ENCODE measurements at places on chromosomes 6 and 20.

DNA sequence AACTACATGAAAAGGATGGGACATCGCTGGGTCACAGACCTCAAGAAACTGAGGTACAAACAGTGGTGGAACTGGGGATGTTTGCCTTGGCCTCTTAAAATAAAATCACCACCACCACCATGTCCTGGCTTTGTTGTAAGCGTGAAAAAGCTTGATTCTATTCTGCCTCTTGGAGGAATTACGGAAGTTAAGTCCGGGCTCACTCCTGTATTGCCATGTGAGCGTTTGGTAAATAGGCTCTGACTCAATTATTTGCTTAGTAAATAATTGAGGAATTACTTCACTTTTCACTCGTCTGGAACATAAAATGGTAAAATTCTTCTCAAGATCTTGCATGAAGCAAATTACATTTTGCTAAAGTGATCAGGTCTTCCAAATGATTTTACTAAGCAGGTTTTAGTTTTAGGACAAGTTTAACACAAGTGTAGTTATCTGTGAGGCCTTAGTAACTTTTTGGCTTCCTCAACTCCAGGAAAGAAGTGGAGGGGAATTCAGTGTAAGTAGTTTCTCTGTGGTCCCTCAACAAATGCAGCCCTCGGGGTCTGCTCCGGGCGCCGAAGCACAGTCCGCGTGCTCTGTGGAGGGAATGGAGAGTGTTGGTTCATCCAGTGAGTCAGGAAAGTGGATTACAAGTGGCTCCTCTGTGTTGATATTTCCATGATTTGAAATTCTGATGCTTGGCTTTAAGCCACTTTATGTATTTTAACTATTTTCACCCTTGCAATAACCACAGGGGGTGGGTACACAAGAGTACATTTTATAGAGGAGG, 23.8 kb downstream of the IYD start:
- no peak for DNase-seq

DNA sequence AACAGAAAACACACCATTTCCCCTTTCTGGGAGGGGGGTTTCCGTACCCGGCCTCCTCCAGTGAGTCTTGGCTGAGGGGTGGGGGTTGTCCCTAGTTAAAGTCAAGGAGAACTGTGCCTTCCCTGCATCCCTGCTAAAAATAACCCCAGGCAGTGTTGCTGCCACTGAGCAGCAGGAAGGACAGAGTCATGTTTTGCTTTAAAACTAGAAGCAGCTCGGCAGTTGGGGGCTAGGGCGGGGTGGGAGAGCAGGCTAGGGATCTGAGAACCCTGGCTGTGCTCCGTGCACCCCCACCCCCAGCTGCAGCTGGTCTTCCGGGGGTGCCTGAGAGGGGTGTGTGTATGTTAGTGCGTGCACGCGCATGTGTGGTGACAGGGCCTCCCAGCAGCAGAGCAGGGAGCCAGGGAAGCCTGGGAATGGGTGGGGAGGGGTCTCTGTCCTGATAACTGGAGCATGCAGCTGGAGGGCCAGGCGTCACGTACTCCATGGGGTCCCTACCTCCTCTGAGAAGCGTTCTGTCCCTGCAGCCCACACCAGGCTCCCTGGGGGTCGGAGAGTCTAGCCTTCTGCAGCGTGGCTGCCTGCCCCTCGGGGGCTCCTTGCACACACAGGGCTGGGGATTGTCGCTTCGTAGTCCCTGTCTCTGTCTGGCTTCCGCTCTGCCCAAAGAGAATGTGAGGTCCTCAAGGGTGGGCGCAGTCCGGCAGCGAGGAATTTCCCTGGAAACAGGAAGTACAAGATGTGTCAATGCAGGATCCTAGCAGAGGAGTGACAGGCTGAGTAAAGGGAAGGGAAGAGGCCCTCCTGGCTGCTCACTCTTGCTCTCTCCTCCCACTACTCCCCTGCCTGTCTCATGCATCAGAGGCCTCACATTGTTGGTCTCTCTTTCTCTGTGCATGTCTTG, 16.8 kb upstream of the ARMC12 start:
- no peak for DNase-seq

DNA sequence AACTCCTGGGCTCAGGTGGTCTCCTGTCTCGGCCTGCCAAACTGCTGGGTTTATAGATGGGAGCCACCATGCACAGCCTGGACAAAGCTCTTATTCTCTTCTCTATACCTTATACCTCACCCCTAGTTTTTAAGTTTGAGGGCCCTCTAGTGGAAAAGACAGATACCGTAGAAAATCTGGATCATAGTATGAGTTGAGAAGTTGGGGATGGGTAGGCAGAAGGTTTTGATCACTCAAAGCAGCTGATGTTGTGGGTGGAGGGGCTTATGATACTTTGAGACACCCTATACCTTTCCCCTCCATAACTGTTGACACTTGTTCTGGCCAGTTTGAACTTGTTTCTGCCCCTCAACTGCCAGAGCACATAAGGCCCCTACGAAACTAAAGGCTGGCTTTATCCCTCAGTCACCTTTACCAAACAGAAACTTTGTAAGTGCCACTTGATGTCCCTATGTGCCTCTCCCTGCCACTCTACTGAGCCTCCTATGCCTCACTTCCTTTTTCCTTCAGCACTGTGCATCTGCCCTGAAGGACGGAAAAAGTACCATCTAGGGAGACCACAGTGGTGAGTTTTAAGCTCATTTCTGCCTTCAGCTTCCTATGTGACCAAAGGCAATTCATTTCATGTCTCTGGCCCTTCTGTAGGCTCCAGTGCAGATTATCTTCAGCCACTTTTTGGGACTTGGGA, 28.6 kb downstream of the RALY start:
- DNase-seq: no peak

GRCh38 chr6:165767228-165767627, 104.2 kb upstream of the PDE10A start:
- DNase-seq: no peak

- DNase-seq: no peak
These were observed 329.5 kb upstream of the KHDRBS2 start for GRCh38 chr6:62615366-62616015.

Data from NCI-H187 treated with DMSO at 0.1 percent for 48 hours (cell line).